Smooth muscle cell of bladder (primary cell): ENCODE measurements at places on chromosomes 3 and 15. TPM values are rescaled to one million over a fixed set of nuclear protein-coding genes. Genes with fewer than 3 reads are reported as not detected.

The LSMEM2 gene
- not detected in 2 replicates for total RNA-seq

The SAXO2 gene
- total RNA-seq = 0.65 and 3.1 TPM in 2 replicates

The OCA2 gene
- not detected in 2 replicates for total RNA-seq

The EBLN2 gene
- total RNA-seq = 4.3 and 4.6 TPM in 2 replicates

The SIDT1 gene
- under 0.01 TPM in 1 of 2 replicates, not detected in the other for total RNA-seq

The CYP8B1 gene
- total RNA-seq = not detected in 2 replicates
